Osteocyte (in vitro differentiated cells): ENCODE measurements at places on chromosomes 5 and 9. TPM values are rescaled to one million over a fixed set of nuclear protein-coding genes. Genes with fewer than 3 reads are reported as not detected.

Gene CD74
- total RNA-seq: not detected in 2 replicates

Gene KCNV2
- total RNA-seq: not detected in 2 replicates

DNA sequence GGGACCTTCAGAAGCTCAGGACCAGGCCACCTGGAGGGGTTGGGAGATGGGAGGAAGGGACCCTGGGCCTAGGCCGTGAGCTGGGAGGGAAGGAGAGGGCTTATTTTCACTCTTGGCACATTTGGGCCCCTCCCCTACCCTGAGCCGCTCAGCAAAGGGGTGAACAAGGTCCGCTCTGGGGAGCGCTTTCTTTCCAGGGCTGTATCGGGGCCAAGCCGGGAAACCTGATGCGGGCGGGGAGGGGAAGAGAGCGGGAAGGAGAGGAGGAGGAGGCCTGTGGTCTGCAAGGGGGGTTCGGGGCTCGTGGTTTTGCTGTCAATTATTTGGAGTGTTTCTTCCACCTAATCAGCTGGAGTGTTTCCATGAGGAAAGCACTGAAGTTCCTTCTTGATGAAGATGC, 62.7 kb upstream of the RXRA start:
- H3K4me1 ChIP-seq: peaks cover 7% of the 10 kb centered on the region
- no peaks in the 10 kb centered on the region for H3K36me3 ChIP-seq
- DNase-seq: no peak
- H3K27me3 ChIP-seq: peaks cover 20% of the 10 kb centered on the region

DNA sequence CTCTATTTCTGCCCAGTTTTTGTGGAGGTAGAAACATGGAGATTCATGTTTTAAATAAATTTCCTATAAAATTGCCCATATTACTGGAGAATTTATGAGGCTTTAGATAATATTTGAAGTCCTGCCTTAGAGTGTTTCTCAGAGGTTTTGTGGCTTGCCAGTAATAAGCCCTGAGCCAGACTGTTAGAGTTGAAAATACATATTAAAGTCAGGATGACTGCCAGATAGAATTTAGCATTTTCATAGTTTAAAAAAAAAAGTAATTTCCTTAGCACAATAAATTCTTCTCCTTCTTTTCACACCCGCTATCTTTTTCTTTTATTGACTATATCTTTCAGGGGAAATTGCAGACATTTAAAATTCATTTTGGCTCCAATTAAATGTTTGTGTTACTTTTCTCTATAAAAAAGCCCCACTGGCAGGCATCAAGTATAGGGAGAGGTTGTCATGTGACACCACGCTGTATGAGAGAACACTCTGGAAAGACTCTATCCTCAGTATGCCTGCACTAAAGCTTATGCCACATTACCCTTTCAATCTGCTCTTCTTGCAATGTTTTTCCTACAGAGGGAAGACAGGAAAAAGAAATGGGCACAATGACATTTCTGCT, 135.2 kb downstream of the MPDZ start:
- H3K27ac ChIP-seq: peak overlapping the region; percentile 29
- peaks cover 26% of the 10 kb centered on the region for H3K36me3 ChIP-seq
- peaks cover 38% of the 10 kb centered on the region for H3K4me1 ChIP-seq

DNA sequence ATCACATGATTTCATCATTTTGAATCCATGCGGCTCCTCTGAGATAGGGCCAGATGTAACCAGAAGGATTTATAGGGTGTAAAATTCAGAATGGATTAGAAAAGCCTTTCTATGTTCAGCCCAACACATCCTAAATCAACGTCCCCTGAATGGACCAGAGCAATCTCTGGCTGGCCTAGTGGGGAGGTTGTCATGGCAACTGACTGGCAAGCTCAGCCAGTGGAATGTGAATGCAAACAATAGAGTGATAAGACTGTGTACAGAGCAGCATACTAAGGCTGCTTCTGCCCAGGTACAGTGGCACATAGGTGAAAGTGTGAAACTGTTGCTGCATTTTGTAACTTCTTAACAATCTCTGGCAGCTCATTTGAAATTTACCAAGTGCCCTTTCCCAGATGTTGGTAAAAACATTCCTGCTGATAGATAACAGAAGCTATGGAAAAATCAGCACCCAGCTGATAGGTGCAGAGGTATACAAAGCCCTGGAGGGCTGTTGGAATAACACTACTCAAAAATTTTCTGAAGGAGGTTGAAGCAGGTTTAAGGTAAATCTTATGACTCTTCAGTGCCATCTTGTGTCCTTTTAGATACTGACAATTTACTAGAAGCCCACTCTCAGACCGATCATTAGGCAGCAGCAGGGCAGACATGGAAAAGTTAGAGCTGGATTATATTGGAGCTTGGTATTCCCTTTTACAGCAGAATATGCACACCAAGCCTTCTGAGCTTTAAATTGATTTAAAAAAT, 267.2 kb downstream of the RAB3C start:
- no peaks in the 10 kb centered on the region for H3K36me3 ChIP-seq
- H3K4me3 ChIP-seq: no peak overlapping the region
- H3K27ac ChIP-seq: no peak overlapping the region
- DNase-seq: no peak
- no peaks in the 10 kb centered on the region for H3K4me1 ChIP-seq

DNA sequence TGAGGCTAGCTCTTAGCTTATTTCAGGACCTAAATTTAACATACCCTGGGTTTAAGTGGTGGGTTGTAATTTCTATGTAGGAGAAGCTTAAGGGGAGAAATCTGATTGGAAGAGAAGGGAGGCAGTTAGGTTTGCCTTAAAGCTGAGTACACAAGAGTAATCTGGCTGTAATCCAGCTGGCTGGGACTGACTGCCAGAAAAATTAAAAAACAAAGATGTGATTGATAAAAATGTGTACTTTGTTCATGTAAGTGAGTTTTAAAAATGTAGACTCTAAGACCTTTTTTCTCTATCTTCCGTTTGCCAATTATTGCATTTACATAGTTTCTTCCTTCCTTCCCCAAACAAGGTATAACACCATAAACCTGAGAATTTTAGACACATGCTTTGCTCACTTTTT, 17.5 kb upstream of the MSMP start:
- no peak overlapping the region for H3K4me3 ChIP-seq
- DNase-seq: no peak
- H3K4me1 ChIP-seq: no peaks in the 10 kb centered on the region
- H3K27ac ChIP-seq: no peak overlapping the region
